Activated T-cell treated with anti-CD3 and anti-CD28 coated beads, Interleukin-2, amount 50 U/mL, for 4 hours (primary cell): ENCODE measurements at places on chromosomes 7 and 10.

- DNase-seq: no peak
Observed at GRCh38 chr7:30183749-30184369, 49.1 kb downstream of the MTURN start.

DNA sequence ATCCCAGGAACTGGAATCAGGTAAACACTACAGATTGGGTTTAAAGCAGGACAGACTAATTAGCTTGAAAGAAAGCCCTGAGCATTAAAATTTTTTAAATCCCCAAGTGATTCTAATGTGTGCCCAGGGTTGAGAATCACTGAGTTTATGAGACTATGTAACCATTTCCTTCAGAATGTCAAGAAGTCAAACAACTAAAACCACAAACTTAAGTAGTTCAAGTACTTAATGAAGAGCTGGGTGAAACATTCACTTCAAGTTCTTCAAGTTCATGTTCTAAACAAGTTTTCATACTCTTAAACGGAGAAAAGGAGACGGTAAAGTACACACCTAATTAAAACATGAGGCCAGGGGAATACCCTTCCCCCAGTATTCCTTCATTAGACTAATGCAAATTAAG, 28.2 kb upstream of the TLL2 start:
- DNase-seq: no peak

- DNase-seq: no peak
Observed at GRCh38 chr10:133141144-133141957, 18.7 kb upstream of the KNDC1 start.

GRCh38 chr10:55786461-55787050, 574.5 kb downstream of the ZWINT start:
- DNase-seq: no peak

- DNase-seq: no peak
Observed at GRCh38 chr7:107836237-107837144, 33.5 kb upstream of the SLC26A3 start.

DNA sequence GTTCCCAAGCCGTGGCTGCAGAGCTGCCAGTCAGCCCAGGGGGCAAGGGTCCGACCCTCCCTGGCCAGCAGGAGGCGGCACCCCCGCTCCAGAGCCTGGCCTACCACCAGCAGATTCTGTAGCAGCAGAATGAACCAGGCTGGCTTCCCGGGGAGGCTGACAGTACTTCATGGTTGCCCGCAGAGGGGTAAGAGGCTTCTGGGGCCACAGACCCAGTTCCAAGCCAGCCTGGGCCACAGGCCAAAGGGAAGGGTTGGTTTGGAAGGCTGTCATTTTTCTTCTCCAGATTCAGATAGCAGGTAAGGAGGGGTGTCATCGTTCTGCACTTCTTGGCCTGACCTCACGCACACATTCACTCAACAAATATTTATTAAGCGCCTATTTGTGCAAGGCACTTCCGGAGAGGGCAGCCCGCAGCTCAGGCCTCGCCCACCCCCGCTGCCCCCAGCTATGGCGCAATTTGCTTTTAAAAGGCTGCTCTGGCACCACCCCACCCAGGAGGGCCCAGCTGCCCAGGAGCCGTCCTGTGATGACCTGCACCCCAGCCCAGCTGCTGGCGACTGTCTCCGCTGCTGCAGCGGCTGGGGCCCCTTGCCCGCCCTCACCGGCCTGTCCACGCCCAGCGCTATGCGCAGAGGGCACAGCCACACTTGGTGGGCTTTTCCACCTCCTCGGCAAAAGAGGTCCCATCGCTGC, 168.5 kb downstream of the LCOR start:
- no peak for DNase-seq

DNA sequence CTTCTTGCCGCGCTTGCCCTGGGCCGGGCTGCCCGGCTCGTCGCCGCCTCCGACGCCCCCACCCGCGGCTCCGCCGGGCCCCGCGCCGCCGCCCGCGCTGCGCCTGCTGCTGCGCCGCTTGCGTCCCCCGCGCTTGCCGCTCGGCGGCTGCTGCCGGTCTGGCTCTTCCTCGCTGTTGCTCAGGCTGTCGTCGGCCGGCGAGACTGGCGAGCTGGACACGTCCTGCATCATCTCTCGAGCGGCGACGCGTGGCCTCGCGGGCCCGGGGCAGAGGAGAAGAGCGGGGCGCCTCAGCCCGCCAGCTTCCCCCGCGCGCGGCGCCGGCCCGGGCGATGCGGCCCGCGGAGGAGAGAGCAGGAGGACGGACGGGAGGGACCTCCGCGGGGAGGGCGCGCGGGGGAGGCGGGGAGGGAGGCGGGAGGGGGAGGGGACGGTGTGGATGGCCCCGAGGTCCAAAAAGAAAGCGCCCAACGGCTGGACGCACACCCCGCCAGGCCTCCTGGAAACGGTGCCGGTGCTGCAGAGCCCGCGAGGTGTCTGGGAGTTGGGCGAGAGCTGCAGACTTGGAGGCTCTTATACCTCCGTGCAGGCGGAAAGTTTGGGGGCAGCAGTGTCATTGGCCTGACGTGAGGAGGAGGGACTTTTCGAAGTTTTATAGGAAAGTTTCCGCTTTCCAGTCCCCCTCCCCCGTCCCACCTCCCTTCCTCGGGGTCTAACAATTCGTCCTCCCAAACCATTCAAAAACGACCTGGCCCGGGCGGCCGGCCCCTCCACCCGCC, at the start of gene TWIST1:
Gene TWIST1, minus strand, starts transcription at position 546 of the 779 bp plus-strand sequence. Its CDS starts 315 bp downstream, at position 231.
- no peak for DNase-seq

DNA sequence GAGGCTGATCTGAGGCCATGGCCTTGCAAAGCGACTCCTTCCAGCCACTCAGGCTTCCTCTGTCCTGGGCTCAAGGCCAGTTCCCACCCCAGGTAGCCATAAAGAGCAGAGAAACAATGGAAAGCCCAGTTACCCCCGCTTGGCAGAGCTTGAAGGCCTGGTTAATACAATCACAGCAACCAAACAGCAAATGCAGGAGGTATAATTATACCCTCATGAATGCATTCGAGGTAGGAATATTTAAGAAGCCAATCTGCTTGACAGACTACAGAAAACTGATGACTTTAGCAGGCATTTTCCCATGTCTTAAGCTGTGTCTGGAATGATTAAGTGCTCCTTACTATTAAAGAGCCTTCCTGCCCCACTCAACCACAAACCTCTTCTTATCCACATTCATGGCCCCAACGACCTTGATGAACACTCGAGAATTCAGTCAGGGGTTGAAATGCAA, 114.1 kb upstream of the MACROH2A2 start:
- DNase-seq: no peak

- DNase-seq: no peak
Observed at GRCh38 chr10:3206511-3207157, 34.1 kb upstream of the PITRM1 start.
